ENCODE measurements at places on chromosomes 4 and X. TPM values are rescaled to one million over a fixed set of nuclear protein-coding genes. Genes with fewer than 3 reads are reported as not detected.

DNA sequence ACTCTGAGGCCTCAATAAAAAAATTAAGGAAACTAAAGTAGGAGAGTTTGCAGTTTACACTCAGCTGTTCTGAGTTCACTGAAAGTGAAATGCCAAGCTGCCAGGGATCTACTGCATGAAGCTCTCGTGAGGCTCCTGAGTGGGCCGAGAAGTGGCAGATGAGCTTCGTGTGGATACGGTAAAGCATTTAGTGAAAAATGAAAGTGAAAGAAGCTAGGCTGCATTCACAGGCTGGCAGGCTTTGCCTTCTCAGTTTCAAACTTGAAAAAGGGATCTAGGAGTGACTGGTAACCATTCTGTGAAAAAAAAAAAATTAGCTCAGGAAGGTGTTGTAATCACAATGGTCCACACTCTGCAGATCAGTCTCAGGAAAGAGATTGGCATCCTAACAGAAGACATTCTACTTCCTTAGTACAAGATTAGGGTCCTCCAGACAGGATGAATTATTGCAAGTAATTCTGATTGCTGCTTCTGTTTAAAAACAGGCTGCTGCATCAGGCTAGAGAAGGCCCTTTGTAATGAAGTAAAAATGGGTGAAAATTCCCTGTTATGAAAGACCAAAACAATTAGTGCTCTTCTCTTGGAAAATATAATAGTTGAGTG lies 679.9 kb downstream of the RPA4 start:
- peak; percentile 80 for DNase-seq

DNA sequence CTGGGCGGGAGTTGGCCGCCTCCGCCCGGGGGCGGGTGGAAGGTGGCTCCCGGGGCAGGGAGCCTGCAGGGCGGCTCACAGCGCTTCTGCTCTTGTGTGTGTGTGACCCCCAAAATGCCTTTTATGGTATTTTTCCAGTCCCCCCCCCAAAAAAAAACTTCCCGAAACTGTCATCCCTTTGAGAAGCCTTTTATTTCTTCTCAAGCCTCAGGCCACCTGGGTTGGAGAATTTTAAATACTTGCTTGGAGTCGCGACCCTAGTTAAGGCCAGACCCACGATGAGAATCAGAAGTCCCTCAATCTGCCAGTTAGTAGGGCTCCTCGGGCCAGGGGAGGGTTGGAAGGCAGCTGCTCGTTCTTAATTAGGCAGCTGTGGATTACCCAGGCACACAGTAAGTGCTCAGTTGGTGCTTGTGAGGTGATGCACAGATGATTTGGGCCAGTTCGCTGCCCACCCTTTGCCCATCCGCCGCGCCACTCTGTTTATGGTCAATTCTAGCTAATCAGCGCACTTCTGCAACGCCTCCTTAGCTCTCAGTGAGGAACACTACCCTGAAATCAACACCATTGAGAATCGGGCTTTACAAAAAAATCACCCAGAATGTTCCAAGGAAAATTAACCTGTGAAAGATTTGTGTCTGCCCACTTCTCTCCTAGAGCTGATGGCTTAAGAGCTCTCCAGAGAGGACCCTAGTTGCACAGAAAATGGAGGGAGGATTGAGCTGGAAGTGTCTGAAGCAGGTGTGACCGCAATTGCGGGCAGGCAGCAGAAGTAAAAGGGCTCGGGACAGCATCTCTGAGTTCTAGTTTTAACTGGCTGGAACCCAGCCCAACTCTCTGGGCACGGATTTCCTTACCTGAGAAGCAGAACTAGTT lies 648 bp upstream of the SCD5 start:
- peak; percentile 58 for DNase-seq

GRCh38 chr4:7828793-7829301 lies 110.8 kb downstream of the AFAP1 start:
- DNase-seq, result no peak

GRCh38 chr4:39864391-39864790 lies 113.3 kb downstream of the PDS5A start:
- no peak for DNase-seq

DNA sequence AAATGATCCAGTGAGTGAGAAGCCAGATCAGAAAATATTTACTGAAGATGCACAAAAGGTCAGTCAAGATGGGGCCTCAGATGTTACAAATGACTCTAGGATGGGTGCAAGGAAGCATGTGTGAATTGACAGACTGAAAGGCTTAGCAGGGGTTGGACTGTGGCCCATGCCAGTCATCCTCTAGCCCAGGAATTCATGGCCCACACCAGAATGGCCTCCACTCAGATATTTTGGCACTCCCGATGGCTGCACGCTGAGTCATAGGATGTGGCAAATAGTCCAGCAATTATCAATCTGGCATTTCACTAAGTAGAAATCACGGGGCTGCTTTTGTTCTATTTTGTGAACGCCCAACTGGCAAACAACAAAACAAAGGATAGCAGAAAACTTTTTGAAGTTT lies 406.5 kb downstream of the IQCM start:
- no peak for DNase-seq

- no peak for DNase-seq
Observed at GRCh38 chr4:159051245-159052071, 51.4 kb upstream of the RAPGEF2 start.

DNA sequence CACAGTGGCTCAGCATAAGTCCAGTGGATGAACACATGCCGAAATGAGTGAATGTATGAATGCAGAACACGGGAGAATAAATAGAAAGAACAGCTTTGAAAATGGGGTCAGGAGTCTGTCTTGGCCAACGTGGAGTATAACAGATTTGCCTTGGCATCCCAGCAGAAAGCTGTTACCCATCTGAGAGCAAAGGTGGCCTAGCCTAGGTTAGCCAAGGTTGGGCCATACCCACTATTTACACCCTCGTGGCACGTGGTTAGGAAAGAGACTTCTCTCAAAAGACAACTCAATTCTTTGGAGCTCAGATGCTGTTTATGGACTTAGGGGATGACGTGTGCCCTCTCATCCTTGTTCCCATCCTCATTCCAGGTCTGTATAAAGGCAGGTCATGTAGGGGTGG lies 127.3 kb downstream of the NSUN7 start:
- DNase-seq, result no peak

- DNase-seq, result no peak
Observed at GRCh38 chr4:153252122-153252521, 47.9 kb downstream of the TRIM2 start.

- DNase-seq, result peak; percentile 96
Observed at GRCh38 chr4:158722917-158723793, at the start of gene PPID. Gene PPID, minus strand, starts transcription at chr4:158723396. Its CDS starts 108 bp downstream, at chr4:158723288.

- no peak for DNase-seq
Observed at GRCh38 chr4:187268940-187269339, 545.3 kb upstream of the FAT1 start.

- DNase-seq, result no peak
Observed at GRCh38 chrX:130636277-130636676, 234.5 kb downstream of the RBMX2 start.

DNA sequence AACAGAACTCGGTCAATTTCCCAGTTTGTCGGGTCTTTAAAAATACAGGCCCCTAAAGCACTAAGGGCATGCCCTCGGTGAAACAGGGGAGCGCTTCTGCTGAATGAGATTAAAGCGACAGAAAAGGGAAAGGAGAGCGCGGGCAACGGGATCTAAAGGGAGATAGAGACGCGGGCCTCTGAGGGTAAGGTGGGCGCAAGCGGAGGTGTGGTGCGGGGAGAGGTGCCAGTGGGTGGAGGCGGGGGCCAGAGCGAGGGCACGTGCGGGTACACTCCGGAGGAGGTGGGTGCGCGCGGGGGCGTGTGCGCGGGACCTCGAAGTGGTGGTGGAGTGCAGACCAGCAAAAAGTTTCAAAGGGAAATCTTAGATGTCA lies 787 bp upstream of the TET2 start:
- DNase-seq, result peak; percentile 49

GRCh38 chrX:19005909-19006308 lies 22.0 kb upstream of the PHKA2 start:
- peak; percentile 61 for DNase-seq

DNA sequence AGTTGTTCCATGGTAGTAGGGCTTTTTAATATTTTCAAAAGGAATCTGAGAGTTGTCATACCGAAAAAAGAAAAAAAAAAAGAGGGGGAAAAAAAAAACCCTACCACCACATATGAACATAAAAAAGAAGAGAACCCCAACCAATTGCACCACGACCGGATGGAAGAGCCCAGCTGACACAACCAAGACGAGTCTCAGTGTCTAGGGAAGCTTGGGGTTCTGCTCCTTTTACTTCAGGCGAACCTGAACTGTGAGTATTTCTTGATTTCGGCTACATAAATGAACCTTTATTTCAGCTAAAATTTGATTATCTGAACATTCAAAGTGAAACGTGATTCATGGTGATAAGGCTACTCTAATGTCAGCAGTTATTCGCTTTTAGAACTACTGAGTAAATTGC lies at the start of gene GPR34:
Gene GPR34, plus strand, starts transcription at position 139 of the 400 bp plus-strand sequence. CDS start 6,661 bp downstream, outside the sequence.
- no peak for DNase-seq

GRCh38 chr4:140752291-140753068 lies 3.7 kb downstream of the TBC1D9 start:
- no peak for DNase-seq

GRCh38 chr4:139196462-139196861 lies 19.4 kb upstream of the ELF2 start:
- no peak for DNase-seq

DNA sequence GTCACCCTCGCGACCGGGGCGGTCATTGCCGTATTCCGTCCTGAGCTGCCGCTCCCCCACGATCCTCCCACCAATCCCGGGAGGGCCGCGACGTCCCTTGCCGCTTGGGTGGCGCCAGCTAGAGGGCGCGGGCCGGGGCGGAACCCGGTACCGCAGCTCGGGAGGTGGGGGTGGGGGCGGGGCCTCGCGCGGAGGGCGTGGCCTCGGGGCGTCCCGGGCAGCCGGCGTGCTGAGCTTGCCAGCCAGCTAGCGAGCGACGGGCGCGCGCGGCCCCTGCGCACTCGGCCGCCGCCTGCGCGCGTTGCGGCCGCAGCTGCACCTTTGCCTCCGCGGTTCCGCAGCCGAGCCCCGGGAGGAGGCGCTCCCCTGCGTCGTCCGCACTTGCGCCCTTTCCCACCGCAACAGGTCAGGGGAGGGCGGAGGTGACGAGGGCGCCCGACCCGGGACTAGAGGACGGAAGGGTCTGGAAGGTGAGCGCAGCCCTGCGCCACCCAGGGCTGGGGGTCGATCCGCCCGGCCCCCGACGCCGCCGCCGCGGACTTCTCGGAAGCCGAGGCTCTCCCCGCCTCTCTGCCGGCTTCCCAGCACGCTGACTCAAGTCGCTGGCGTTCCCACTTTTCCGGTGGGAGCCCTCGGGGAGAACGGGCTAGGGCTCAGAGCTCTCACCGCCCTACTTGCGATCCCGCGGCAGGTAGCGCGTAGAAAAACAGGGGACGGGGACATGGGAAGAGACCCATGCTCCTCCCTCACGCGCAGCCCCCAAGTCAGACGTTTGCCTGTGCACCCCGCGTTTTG lies at the start of gene AFF1:
Gene AFF1, plus strand, starts transcription at position 241 of the 795 bp plus-strand sequence. CDS start 13,523 bp downstream, outside the sequence.
- DNase-seq, result peak; percentile 91

- no peak for DNase-seq
Observed at GRCh38 chr4:81786063-81786763, 314.5 kb upstream of the RASGEF1B start.

- peak; percentile 84 for DNase-seq
Observed at GRCh38 chr4:128663325-128663724, 146.2 kb upstream of the JADE1 start.

DNA sequence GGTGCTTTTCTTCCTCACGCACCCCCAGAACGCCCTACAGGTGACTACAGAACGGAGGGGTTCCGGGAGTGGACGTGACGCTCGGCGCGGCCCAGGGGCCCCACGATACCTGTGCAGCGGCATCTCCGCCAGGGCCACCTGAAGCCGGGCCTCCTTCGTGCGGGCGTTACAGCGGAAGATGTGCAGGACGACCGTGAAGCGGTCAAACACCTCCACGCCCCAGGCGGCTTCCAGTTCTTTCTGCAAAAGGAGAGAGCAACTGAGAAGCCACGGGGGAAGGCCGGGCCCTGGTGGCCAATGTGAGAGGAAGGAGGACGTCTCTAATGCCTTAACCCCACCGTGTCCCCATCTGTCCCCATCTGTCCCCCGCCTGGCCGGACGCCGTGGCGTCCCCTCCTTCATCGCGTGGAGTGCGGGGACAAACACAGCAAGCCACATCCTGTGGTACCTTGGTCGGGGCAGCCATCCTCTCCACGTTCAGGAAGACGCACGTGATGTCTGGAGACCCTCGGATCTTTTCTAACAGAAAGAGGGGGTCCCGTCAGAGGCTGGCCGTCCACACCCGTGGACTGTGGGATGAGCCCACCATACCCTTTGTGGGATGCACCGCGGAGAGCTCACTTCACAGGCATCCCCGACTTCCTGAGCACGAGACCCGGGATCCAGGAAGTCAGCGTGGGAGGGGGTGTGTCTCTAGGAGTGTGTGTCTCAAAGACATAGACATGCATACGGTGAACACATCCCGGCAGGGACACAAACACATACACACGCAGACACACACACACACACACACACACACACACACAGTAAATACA lies 3.6 kb downstream of the GTPBP6 start:
- DNase-seq, result no peak

GRCh38 chrX:138034136-138034535 lies 468.2 kb downstream of the ZIC3 start:
- DNase-seq, result no peak

DNA sequence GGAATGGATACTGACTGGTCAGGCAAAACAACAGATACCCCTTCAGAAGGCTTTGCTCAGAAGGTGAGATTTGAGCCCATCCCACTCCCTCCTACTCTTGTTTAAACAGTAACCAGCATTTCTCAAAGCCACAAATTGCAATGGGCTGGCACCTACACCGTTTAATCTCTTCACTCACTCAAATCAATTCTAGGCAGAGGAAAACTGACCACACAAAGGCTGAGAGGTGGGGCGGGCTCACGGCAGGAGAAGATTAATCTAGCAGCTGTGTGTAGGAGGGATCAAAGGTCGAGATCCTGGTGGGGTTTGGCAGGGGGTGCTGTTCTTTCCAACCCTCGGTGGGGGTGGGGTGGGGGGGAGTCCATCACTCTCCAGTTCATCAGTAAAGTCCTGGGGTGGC lies 622.4 kb downstream of the BCOR start:
- DNase-seq, result no peak

DNA sequence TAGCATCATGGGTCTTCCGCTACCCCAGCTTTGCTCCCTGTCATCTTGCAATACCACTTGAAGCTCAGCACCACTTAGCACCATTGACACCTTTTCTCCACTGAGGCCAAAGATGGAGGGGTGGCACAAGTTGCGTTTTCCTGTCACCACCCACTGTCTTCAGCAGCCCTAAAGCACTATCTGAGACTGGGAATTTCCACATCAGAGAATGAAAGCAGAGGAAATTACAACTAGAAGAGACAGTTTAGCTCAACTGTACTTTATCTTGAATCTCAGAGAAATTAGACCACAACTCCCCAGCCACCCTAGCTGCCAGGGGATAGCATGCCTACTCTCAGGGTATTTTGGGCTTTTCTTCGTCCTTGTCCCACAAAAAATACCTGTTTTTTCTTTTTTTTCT lies 111.0 kb downstream of the DDIT4L start:
- DNase-seq, result no peak

Gene EPGN
- total RNA-seq, result not detected

Gene BEND2
- total RNA-seq, result not detected

Gene AFF1
- total RNA-seq, result 4.0 TPM

Gene EGF
- not detected for total RNA-seq

Gene STK32B
- not detected for total RNA-seq

Gene SMIM43
- total RNA-seq, result not detected

Gene ERAS
- total RNA-seq, result not detected

Gene AREG
- not detected for total RNA-seq

Gene PF4V1
- not detected for total RNA-seq

Data from Karpas-422 (cell line).